T47D (cell line): ENCODE measurements at places on chromosomes 13 and 19.

GRCh38 chr13:49308097-49308875 lies 60.6 kb downstream of the CDADC1 start:
- DNase-seq: peak; percentile 27

DNA sequence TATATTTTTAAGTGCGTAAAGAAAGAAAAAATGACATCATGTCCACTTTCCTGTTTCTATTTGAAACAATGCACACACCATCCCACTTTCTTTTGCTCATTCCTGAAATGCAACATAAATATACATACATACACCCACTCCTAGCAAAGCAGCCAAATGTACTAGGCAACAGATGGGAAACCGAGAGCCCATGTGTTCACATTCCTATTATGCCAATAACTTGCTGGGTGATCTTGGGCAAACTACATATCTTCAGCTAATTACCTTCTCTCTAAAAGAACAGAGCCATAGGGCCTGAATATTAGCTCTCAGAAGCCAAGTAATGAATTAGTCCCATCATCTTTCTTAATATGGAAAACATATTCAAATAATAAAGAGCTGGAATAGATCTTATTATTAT lies 610.6 kb upstream of the ATXN8OS start:
- no peak for DNase-seq

DNA sequence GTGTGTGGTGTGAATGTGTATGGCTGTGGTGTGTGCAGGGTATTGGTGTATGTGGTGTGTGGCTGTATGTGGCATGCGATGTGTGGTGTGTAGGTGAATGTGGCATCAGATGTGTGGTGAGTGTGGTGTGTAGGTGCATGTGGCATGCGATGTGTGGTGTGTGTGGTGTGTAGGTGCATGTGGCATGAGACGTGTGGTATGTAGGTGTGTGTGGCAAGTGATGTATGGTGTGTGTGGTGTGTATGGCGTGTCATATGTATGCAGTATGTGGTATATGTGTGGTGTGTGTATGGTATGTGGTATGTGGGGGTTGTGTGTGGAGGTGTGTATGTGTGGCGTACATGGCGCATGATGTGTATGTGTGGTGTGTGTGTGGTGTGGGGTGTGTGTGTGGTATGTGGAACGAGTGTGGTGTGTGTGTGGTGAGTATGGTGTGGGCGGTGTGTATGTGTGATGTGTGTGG lies 63.4 kb downstream of the PEPD start:
- DNase-seq: no peak

- DNase-seq: no peak
Observed at GRCh38 chr19:2010135-2010668, 5.3 kb downstream of the BTBD2 start.

DNA sequence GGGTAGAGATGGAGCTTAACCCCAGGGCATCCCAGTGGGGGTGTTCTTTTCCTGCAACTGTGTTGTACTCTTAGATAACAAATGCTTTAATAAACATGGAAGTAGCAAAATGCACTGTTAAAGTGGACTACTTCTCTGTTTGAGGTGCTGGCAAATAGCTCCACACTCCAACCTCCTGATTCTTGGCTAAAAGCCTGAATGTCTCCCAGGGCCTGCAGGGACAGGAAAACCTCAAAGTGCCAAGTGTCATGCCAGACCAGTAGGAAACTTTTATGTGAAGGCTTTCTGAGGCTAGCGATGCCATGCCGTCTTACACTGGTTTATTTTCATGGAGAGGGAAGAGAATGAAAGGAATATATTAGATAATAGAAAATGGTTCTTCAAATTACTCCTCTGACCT lies 6.8 kb downstream of the FREM2 start:
- peak; percentile 25 for DNase-seq

GRCh38 chr13:110576070-110576394 lies 14.5 kb upstream of the RAB20 start:
- no peak for DNase-seq

DNA sequence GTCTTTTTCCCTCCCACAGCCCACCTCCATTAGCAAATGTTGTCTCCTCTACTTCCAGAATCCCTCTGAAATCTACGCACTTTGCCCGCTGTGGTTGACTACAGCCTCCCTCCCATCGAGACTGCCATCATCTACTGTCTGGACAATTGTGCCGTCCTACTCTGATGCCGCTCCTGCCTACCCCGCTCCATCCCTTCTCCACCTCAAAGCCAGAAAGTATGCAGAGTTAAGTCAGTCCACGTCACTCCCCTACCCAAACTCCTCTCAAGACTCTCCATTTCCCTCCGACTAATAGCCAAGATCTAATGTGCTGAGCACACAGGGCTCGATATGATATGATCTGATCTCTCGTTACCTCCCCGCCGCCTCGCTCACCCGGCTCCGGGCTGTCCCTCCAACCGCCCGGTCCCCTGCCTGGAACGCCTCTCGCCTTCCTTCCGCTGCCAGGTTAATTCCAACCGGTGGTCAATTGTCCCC lies 556 bp downstream of the CACTIN start:
- DNase-seq: no peak

DNA sequence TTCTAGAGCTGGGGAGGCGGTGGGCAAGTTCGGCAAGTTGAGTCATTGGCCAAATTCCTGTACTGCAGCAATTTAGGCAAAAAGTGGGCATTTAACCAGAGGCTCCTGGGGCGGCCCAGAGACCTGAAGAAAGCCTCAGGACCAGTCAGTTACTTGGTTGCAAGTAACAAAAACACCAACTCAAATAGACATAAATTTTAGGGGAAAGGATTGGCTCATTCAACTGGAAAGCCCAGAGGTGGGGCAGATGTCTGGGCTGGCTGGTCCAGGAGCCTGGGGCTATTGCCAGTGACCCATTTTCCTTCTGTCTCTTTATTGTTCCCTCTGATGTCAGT lies 97.1 kb downstream of the SIPA1L3 start:
- no peak for DNase-seq

DNA sequence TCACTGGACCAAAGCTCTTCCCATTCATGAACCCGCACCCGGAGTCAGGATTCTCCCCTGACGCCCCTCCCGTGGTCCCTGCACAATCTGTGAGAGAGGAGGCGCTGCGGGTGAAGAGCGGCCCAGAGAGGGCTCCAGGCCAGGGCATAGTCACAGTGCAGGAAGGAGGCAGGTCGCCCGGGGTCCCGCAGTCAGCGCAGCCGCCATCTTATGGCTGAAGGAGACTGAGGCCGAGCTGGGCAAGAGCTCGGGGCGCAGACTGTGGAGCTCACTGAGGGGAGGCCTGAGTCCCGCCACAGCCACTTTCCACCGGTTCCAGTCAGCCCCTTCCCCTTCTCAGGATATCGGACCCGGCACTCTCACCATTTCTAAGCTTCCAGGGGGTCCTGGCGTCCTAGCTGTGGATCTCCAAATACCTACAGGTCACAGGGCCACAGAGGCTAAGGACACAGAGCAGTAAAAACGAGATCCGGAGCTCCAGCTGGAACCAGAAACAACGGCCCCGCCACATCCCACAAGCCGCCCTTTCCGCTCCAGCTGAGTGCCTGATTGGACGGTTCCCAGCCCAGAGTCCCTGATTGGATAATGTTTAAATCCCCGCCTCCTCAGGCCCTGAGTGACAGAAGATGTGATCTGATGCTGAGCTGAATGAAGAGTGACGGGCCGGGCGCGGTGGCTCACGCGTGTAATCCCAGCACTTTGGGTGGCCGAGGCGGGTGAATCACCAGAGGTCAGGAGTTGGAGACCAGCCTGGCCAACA lies at the start of gene ZNF99:
Gene ZNF99, minus strand, starts transcription at position 501 of the 760 bp plus-strand sequence. Its CDS starts 135 bp downstream, at position 366.
- peak; percentile 44 for DNase-seq

DNA sequence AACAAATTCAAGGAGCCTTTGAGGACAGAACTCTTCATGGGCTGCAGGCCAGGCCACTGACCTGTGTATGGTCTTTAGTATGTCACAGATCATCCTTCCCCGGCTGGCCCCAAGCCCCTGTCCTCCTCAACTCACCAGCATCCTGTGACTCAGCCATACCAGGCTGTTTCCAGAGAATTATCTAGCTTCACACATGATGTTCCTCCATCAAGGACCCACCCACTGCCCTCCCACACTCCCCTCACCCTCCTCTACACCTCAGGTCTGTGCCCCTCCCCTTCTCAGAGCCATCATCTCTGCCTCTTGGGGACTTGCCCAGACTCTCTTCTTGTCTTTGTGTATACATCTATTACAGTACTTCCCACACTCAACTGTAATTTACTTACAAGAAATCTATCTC lies 14.7 kb downstream of the DCT start:
- DNase-seq: no peak

DNA sequence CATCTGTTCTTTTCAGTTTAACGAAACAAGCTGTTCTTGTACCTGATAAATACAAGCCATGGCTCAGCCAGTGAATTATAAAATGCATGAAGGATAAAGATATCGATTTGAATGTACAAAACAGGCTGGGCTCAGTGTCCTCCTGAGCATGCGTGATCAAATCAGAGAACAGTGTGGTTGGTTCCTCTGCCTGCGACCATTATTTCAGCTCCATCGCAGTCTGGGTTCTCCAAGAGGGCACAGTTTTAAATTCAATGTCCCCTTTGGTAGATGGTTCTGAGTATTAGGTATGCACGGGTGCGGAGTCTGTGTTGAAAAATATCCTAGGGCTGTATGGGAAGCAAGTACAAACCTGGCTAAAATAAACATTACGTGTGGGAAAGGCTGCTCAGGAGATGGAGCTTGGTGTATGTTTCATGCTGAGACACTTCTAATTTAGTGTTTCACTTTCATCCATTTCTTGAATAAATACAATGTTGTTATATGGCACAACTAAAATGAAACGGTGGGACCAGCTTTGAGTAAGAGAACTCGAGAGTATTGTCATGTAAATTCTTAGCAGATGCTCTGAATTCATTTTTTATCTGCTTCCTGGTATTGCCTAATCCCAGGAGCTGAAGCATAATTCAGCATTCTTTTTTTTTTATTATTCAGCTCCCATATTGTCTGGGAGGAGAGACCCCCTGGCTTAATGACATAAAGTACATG lies 458.7 kb downstream of the MYO16 start:
- peak; percentile 67 for DNase-seq

DNA sequence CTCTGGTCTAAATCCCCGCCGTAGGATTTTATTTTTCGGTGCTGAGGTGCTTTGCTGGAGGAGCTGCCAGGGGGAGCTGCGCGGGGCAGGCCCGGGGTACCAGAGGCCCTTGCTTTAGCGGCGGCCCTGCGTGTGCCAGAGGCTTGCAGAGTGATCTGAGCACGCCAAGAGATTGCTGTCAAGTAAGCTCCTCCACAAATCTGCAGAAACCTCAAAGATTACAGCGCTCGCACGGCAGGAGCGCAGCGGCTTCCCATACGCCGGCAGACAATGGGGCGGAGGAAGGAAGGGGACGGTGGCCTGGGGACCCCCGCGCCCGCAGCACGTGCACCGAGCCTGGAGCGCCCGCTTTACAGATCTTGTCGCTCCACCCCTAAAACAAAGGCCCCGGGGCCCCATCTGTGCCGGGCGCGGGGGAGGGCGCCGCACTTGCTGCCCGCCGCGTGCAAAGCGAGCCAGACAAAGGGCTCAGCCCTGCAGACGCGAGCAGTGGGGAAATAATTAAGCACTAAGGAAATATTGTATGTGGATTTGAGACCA lies 9.1 kb upstream of the C19orf12 start:
- DNase-seq: no peak

- peak; percentile 56 for DNase-seq
Observed at GRCh38 chr19:4633140-4633967, 6.0 kb upstream of the TNFAIP8L1 start.

DNA sequence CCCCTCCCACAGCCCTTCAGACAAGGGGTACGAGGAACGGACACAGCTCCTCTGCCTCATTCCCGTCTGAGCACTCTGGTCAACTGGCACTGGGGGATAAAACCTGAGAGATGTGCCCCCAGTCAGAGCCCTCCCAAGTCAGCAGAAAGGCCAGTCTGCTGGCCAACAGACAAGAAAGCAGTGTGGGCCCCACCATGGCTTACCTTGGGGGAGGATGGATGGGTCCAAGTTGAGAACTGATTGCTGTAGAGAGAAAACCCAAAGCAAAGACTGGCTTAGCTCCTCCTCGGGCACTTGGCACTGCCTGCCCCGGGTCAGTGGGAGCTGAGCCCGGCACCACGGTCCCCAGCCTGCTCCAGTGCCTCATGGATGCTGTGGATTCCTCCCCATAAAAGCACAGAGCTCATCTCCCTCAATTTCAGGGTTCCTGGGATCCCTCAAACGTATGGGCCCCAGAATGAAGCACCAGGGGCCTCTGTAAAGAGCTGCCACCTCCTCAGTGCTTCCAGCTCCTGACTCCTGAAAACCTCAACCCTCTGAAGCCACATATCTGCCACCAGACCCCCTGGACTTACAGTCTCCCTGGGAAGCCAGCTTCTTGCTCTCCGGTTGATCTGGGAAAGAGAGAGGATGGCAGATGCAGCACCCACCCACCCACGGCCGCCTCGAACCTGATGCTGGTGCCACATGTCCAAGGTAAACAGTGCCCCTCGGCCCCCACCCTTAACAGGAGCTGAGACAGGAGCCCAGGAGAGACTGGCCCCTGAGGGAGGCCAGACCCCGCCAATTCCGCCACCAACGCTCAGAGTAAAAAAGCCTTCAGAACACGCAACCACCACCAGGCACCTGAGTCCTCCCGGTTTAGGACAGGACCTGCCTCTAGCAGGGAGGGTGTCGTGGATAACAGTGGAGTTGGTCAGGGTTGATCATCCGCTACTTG lies 3.3 kb downstream of the KHSRP start:
- no peak for DNase-seq

DNA sequence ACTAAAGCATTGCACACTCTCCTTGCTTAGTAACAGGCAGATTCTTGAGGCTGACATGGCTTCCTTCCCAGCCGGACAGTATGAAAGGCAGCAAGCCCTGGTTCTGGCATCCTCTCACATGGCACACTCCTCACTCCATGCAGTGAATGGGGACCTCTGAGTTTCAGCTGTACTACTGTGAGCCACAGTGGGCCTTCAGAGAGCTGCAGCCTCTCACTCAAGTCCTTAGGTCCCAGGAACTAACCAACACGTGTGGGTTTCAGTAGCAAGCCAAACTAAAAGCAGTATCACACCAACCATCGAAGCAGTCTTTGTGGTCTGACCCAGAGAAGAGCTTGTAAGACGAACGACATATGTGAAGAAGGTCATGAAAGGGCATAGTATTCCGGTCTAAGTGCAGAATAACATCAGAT lies 128.2 kb downstream of the TBC1D4 start:
- no peak for DNase-seq

GRCh38 chr19:49272204-49272603 lies 52.8 kb downstream of the SLC6A16 start:
- DNase-seq: no peak

GRCh38 chr19:31947436-31948115 lies 397.8 kb upstream of the ZNF507 start:
- DNase-seq: no peak
